ENCODE measurements at places on chromosomes 7 and 10.
A peak's percentile ranks its signal among the peaks of the same experiment; 100 is the strongest.

- no peak for DNase-seq
Measured at GRCh38 chr10:17585016-17585415, 32.2 kb downstream of the HACD1 start.

- no peak for DNase-seq
Measured at GRCh38 chr10:24872049-24872789, 80.2 kb downstream of the PRTFDC1 start.

- DNase-seq, result no peak
Measured at GRCh38 chr7:33716581-33717477, 188.5 kb upstream of the BMPER start.

GRCh38 chr10:17084258-17084657 lies 45.4 kb downstream of the CUBN start:
- no peak for DNase-seq

DNA sequence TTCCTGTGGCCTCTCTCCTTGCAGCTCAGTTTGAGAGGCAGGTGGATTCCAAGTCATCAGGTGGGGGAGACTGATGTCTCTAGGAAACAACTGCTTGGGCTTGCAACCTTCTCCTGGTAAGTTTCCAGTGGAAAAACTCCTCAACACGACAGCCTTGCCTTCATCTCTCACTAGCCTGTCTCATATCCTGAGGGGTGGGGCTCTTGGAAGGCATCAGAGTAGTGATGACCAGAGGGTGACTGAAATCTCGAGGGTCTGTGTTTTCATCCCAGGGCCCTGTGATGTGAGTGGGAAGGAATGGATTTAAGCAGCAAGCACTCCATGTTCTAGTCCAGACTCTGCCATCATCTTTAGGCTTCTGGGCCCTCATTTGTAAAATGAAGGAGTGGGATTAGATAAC lies 107.0 kb downstream of the NRP1 start:
- DNase-seq, result no peak

DNA sequence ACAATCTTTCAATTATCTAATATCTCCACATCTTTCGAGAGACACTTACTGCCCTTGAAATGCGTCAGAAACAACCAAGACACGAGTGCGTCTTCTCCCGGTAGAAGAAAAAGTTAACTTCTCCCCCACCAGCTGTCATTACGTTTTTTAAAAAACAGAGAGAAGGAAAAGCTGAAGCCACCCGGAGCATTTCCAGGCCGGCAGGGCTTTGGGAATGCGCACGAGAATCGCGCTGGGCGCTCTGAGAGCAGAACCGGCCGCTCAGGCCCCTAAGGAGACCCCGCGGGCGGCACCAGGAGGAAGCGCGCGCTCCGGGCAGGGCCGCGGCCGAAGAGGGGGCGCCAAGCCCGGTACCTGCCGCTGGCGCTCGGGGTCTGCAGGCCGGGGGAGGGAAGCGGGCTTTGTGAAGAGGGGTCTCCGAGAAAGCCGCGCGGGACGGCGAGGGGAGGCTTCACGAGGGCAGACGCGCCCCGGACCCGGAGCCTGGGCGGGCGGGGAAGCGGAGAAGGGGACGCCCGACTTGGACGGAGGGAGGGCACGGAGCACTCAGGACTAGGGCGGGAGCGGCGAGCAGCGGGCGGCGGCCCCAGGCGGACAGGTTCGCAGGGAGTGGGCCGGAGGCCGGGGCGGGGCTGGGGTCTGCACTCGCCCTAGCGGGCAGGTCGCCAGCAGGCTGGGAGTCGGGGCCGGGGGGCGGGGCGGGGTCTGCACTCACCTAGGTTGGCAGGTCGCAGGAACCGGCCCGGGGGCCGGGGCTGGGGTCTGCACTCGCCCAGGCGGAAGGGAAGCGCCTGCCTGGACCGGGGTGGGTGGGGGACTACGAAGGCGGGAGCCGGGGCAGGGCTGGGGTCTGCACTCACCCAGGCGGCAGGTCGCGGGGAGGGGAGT lies 932 bp downstream of the ESYT2 start:
- peak; percentile 8 for DNase-seq

DNA sequence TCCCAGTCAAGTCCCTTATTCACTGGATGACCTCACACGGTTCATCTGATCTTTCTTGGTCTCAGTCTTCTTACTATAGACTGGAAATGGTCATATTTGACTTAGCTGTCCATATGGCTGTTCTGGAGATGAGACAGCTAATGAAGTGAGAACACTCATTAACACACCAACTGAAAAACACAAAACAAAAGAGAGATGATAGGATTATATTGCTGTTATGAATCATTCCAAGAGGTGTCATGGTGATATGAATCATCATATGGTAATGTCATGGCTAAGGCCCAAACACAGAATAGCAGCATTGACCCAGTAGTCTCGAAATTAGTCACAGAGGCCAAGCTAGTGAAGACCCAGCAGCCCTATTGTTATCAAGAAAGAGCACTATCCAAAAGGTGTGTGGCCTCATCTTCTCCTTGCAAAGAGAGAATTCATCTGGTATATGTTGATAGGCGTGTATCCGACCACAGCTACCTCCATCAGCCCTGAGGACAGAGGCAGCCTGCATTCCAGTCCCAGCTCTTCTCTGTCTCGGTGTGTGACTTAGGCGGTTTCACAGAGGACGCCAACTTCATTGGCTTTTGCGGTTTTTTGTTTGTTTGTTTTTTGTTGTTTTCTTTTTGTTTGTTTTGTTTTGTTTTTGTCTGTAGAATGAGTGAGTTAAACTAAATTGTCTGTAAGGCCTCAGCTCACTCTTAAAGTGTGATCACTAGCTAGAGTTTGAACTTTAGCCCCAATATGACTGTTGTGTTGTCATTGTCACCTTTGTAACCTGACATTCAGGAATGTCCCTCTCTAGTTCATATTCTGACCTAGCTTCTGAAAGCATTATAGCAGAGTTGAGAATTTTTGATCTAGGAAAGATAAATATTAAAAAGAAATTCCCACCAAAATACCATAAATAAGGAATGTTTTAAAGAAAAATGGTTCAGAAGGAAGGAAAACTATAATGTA lies 97.4 kb upstream of the PDCD4 start:
- no peak for DNase-seq

DNA sequence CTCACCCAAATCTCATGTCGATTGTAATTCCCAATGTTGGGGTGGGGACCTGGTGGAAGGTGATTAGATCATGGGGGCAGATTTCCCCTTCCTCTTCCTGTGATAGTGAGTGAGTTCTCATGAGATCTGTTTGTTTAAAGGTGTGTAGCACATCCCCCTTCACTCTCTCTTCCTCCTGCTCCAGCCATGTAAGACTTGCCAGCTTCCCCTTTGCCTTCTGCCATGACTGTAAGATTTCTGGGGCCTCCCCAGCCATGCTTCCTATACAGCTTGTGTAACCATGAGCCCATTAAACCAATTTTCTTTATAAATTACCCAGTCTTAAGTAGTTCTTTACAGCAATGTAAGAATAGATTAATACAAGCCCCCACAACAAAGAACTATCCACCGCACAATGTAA lies 109.9 kb upstream of the JAZF1 start:
- no peak for DNase-seq

DNA sequence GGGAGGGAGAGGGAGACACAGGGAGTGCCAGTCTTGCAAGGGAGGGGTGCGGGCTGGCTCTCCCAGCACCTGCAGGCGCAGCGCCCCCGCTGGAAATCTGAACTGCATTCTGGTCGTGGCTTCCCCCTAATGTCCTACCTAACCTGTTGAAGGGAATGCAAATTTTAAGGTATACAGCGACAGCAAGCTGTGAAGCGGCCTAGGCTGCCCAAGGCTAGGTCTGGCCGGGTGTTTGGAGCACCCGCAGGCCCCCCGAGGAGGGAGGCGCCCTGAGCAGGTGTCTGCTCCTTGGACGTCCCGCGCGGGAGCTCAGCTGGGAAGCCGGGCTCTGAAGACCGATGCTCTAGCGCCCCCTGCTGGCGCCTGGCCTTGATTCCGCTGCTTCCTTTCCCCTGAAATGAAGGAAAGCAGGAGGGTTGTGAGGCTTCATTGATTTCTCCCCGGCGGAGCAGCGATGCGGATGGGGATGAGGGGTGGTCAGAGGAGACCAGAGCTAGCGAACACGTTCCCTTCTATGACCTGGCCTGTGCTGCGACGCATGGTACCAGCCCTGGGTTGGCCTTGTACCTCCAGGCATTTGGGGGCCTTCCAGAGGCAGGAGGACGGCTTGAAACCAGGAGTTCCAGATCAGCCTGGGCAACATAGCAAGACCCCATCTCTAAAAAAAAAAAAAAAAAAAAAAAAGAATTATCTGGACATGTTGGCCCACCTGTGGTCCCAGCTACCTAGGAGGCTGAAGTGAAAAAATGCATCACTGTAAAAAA lies 601.3 kb downstream of the GALNT17 start:
- peak; percentile 41 for DNase-seq

GRCh38 chr7:71482284-71482683 lies 350.3 kb downstream of the GALNT17 start:
- DNase-seq, result no peak

DNA sequence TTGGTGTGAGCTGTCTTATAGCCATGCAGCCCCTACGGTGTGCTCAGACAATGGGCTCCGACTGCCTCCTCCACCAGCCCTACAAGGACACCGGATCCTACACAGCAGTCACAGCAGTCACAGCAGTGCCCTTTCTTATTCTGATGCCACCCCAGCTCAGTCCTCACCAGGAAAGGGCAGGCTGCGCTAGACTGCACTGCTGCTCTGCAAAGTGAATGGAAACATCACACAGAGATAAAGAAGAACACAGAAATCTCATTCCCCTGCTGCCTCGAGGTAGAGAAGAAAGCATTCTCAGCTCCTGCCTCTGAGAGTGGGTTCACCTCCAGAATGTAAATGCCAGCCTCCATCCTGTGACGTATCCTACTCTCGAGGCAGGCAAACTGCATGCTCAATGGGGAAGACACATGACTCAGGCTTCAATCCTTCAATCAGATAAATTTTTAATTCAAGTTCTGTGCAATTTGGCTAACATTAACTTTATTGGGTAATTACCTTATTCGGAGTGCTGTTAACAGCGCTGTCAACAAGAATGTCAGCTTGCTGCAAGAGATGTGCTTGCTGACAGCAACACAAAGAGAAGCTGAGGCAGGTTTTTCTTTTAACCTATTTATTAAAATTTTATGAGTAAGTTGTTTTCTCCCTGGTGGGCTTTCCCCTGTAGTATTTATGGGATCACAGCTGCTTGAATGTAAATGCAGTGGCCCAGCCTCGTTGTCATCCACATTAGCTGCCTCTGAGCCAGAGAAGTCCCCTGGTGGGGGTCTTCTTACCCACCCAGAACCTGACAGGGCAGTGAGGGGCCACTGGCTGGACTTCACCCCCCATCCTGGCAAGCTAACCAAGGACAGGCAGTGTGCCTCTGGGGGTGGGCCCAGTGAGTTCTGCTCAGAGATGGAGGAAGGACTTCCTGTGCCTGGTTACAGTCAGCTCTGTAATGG lies 241.3 kb upstream of the KMT2E start:
- no peak for DNase-seq

GRCh38 chr7:25388681-25389080 lies 160.4 kb upstream of the NPVF start:
- DNase-seq, result no peak

DNA sequence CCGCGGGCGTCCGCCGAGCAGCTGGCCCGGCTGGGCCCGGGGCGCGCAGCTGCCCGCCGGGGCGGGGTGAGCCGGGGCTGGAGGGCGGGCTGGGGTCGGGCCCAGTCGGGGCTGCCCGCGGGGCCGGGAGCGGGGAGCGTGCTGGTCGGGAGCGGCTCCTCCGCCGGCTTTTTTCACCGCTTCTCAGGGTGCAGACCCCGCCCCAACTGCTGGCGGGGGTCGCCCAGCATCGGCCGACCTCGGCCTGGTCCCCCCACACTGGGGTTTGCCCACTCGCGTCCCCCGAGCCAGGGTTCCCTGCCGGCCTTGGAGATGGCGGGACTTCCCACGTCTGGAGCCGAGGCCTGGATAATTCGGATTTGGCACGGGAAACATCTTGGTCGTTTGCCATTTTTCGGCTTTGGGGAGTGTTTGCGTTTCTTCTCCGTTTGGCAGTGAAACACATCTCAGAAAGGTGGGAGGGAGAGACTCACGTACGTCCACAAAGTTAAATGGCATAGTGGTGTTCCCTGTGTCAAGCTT lies 432 bp downstream of the TMEM248 start:
- DNase-seq, result peak; percentile 5

DNA sequence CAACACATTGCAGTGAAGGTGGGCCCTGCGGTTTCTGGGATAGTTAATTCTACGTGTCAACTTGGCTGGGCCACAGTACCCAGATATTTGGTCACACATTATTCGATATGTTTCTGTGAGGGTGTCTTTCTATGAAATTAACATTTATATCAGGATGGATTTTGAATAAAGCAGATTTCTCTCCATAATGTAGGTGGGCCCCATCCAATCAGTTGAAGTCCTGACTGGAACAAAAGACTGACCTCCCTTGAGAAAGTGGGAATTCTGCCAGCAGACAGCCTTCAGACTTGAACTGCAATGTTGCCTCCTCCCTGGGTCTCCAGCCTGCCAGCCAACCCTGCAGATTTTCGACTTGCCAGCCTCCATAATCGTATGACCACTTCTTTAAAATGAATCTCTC lies 420.6 kb downstream of the PLXNA4 start:
- DNase-seq, result no peak

DNA sequence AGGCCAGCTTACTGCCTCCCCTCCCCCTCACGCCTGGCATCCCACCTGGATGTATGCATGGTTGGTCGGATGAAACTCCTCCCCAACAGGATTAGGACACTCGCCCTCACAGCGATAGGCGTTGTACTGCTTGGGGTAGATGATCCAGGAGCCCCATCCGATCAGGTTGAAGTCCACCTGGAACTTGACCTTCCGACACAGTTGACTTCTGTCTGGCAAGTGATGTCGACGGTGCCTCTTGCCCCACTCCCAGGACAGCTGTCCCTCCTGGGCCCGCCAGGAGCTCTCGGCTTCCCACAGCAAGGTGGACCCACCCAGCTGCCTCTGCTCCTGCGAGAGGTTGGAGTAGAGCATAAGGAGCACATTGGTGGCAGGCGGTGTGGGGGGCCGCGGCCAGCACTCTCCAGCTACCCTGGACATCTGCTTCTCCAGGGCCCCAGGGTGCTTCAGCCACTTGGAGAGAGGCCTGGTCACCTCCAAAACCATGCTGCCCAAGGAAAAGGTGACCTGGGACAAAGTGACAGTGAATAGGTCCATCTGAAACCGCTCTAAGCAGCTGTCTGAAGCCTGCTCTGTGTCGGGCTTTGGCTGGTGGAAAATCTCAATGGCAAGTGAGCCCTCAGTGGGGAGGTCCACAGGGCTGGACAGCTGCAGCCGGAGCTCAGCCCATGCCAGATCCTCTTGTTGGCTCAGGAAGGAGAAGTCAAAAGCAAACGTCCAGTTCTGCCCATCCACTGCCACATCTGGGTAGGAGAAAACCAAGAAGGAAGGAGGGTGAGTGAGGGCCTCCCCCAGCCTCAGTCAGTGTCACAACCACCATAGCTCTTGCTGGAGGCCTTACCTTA lies 6.0 kb downstream of the NODAL start:
- no peak for DNase-seq

DNA sequence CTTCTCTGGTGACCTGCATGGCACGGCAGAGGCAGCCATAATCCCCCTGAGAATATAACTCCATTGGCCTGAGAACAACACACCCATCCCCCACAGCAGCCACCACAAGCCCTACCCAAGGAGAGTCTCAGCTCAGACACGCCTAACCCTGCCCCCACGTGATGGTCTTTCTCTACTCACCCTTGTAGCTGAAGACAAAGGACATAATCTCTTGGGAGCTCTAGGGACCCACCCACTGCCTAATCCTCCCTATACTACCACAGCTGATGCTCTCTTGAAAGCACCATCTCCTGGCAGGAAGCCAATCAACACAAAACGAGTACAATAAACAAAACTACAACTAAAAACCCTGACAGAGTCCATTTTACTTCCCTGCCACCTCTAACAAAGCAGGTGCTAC lies 30.7 kb upstream of the HPSE2 start:
- DNase-seq, result no peak

- no peak for DNase-seq
Measured at GRCh38 chr10:78330884-78331283, 297.2 kb downstream of the RPS24 start.

Data from activated gamma-delta T cell treated with Interleukin-2 at 50 U/mL for 16 hours (primary cell).